Left renal pelvis (tissue), 4 donors: ENCODE measurements at places on chromosomes 16 and 17.

DNA sequence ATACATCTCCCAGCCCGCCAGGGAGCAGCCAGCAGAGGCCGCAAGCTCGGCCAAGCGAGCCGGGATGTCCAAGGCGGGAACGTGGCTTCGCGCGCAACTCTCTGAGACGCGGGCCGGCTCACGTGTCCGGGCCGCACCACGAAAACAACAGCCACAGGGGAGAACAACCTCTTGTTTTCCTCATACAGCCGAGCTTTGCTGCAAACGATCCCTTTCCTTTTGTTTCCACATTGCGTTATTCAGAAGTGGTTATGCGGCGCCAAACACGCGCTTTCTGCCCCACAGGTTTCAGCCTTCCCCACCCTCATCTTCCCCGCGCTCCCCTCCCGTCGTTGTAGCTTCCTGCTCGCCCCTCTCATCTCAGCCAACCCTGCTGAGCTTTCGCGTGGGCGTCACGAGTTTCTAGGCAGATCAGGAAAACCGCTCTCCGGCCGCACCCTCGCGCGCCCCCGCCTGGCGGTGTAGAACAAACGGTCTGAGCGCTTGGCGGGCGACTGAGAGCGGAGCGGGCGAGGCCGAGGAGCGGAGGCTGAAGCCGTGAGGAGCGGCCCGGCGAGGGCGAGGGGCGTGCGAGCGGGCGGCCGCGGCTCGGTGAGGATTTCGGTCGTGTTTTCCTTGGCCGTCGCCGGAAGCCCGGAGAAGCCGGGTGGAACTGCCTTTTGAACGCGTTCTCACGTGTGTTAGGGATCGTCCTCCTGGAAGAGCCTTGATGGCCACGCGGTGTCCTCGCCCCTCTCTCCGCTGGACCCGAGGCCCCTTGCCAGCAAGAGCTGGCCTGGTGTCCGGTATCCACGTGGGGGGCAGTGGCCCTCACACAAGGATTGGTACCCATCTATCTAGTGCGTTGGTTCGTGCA is 6.6 kb upstream of the SMARCD2 start:
- DNase-seq: peak; percentile 71

DNA sequence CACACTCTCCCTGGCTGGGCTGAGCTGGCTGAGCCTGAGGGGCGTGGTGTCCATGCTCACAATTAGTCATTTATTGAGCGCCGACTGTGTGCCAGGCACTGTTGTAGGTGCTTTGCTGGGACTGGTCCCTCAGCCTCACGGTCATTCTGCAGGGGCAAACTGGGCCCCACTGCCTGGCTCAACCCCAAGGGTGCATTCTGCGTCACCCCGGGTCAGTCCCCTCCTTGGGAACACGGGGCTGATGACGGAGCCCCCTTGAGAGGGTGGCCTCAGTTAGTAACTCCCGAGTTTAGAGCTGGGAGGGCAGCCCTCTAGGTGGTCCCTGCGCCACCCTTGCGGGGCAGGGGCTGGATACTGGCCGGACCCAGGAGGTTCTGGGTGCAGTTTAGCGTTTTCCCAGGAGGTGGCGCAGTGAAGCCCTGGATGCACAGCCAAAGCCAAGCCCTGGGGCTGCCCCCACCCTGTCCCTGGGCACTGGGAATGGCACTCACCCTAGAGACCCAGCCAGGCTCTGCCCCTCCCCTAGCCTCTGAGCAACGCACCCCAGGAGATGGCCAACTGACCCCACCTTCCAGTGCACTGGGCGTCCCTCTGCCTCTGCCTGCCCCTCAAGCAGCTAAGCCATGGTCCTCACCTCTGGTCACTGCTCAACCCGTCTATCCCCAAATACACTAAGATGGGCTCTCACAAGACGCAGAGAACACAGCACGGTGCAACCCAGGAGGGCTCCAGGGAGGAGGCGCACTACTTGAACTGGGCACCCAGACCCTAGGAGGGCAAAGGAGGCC is 243.2 kb upstream of the GSE1 start:
- DNase-seq: no peak

GRCh38 chr16:65704866-65705265 is 583.0 kb upstream of the CDH11 start:
- DNase-seq: no peak

GRCh38 chr17:48542114-48542656 is 2.7 kb downstream of the HOXB2 start:
- no peak for DNase-seq

- no peak for DNase-seq
Observed at GRCh38 chr16:445566-445965, 20.1 kb downstream of the RAB11FIP3 start.
